ENCODE measurements at places on chromosomes 5 and 9. TPM values are rescaled to one million over a fixed set of nuclear protein-coding genes. Genes with fewer than 3 reads are reported as not detected.

Gene ZNF454
- total RNA-seq = 0.69 TPM

GRCh38 chr5:154966081-154966841 is 25.4 kb downstream of the MRPL22 start:
- DNase-seq = no peak

- peak; percentile 7 for DNase-seq
These were observed 220.0 kb upstream of the NR4A3 start for GRCh38 chr9:99601571-99602111.

DNA sequence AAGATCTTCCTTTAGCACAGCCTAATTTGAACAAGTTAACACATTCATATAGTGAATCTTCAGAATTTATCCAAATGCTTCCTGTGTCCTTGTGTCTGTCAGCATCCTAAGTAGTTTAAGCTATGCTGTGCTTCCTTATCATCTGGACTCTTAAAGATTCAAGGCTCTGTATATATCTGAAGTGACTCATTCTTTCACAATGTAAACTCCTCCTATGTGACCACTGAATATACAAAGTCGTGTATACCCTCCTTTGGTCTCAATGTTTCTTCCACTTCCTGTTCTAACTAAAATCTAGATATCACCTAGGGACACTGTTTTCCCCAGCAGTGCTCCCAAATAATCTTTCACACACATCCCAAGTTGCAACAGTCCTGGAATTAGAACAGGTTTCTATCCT is 935.7 kb upstream of the NUDT12 start:
- DNase-seq = no peak

Gene ENDOG
- 31.3 TPM for total RNA-seq

Gene PCDHGA2
- 1.2 TPM for total RNA-seq

DNA sequence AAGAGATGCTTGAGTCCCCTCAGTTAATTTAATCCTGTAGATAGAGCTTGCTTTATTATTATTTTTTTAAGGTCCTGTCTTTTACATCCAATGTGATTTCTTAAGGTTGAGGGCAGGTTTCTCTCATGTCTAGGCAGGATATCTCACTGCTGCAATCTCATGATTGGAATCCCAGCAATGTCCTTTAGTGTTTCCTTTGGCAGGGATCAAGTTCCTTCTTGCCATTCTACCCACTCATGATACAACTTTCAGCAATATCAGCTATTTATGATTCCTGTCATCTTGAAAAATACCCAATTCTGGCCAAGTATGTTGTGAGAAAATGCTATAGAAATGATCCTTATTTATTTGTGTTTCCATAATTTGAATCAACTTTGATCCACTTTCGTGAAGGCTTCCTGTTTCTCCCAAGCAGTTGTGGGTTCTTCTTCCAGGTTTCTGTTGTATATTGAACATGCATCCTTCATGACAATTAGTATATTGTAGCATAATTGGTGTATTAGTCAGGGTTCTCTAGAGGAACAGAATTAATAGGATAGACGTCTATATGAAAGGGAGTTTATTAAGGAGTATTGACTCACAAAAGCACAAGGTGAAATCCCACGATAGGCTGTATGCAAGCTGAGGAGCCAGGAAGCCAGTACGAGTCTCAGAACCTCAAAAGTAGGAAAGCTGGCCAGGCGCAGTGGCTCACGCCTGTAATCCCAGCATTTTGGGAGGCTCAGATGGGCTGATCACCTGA is 18.4 kb upstream of the VPS13A start:
- peak; percentile 16 for DNase-seq

DNA sequence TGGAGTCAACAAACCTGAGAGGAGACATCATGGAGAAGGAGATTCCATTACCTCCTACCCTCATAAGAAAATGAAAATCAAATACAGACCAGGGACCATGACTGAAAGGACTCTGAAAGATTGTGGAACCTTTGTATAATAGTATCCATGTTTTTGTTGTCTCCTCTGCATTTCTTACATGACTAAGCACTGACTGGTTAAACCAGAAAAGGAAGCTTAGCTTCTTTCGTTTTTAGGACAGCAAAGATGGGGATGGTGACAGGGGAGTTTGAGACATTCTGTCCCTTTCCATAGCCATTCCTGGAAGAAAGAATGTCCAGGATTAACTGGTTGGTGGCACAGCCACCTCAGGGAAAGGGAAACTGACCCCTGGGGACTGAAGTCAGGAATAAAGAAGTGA is 22.2 kb downstream of the ITGA1 start:
- peak; percentile 66 for DNase-seq

GRCh38 chr5:32499261-32499660 is 54.7 kb upstream of the ZFR start:
- no peak for DNase-seq

GRCh38 chr5:105726093-105726492 is 1944.6 kb downstream of the EFNA5 start:
- DNase-seq = no peak

All from renal cortical epithelial cell (primary cell).